ENCODE measurements at places on chromosomes 11 and 22.

- no peak for DNase-seq
Observed at GRCh38 chr11:77446911-77447629, 26.8 kb downstream of the PAK1 start.

DNA sequence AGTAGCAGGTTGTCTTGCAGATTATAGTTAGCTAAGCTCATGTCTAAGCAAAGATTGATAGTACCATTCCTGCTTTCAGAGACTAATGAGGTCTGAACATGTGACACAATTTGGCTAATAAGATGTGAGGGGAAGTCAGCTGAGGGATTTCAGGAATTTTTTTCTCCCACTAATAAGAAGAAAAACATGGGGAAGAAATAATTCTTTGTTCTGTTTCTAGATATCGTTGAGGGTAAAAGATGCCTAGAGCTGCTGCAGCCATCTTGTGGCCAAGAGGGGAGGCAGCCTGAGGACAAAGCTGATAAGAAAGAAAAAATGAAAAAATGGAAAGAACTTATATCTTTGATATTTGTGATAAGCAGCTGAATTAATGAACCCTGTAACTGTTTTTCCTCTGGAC is 1334.4 kb downstream of the LRRC4C start:
- no peak for DNase-seq

DNA sequence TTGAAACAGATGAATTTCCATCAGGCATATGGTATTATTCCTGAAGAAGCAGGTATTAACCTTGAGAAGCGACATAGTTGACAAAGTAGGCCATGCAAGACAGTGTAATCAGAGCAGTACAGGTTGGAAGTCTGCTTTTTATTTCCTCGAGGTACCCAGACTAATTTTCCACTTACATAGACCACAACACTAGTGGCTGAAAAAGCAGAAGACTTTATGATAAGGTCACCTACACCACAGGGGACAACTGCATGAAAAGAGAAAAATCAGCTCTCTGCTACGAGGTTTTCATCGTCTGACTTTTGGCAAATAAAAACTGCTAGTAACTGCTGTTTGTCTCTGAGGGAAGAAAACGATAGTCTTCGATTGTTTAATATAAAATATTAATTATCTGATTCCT is 77.5 kb downstream of the CNTN5 start:
- DNase-seq, result no peak

- no peak for DNase-seq
Observed at GRCh38 chr11:36868380-36868779, 270.3 kb upstream of the RAG2 start.
